ENCODE measurements at places on chromosomes 1 and 21.

DNA sequence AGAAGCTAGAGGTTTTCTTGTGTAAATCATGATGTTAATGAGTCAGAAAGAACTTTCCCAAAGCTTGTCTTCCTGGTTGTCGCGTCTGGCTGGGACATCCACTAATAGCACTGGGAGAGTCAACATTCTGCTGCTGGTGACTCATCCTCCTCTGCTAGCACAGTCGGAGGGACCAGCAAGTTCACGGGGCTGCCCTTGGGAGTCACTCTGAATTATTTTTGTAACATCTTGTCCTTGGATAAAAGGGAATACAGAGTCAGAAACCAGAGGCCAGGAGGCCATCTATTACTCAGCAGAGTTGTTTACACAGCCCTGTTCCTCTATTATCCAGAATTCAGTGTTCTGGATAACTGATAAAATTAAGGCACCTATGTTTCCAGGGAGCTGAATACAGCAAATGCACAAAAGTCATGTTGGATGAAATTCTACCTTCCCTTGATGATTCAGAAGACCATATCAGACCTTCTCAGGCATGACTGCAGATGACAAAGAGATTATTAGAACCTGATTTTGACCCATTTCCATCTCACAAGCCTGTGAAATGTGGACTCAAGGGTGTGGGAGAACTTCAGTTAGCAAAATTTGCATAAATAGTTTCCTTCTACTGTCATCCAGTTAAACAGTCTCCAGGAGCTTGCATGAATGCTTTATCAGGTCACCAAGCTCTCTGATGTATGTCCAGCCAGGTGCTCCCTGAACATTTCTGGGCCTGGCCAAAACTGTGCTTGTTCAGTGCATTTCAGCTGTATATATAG, 68.1 kb downstream of the JAK1 start:
- DNase-seq, result no peak

DNA sequence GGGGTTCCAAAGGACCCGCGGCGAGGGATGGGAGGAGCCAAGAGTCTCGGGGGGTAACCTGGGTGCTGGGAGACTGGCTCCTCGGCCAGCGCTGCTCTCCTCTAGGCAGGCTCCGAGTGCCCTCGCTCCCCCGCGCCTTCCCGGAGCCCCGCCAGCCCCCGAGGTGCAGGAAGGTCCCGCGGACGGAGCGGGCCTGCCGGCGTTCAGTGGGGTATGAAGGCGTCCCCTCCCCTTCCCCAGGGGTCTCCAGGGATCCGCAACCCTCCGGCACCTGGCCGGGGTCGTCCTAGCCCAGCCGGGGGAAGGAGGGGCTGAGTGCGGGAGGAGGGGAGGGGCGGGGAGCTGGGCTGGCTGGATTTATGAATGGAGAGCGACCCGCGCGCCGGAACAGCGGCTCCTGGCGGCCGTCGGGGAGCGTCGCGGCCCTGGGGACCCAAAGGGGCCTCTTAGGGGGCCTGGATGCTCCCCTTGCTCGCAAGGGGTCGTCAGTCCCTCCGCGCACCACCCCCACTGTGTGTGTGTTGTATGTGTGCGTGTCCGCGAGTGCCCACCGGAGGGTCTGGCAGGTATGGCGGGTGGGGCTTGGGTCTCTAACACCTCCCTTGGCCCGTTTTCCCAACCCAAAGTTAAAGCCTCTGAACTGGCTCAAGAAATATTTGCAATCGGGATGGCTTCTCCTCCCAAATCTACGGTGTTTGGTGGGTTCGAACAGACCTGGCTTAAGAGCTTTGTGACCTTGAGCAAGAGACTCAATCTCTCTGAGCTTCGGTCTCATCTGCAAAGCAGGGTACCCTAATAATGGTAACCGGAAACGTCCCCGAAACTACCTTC, 642 bp downstream of the HCRTR1 start:
- DNase-seq, result no peak

GRCh38 chr1:186679924-186680244, 339 bp downstream of the PTGS2 start:
- no peak for DNase-seq

GRCh38 chr1:39272027-39272797, 67.7 kb downstream of the MACF1 start:
- no peak for DNase-seq

DNA sequence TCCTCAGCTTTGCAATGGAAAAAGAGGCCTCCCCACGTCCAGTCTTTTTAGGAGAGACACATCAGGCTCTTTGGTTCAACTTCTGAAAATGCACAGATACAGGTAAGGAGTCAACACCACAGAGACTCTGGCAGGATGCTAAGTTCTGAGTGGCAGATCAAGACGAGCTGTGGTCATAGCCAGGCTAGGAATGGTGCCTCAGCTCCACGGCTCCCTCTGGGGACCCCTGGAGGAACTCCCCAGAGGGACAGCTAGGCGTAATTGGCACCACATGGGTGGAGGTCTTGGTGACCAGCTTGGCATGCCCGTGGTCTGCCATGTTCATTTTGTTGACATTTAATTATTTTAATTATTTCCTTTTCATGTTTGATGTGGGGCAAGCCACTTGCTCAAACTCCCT, 206.1 kb downstream of the KAZN start:
- DNase-seq, result no peak

- DNase-seq, result no peak
Observed at GRCh38 chr1:30101487-30102227, 621.7 kb downstream of the MATN1 start.

DNA sequence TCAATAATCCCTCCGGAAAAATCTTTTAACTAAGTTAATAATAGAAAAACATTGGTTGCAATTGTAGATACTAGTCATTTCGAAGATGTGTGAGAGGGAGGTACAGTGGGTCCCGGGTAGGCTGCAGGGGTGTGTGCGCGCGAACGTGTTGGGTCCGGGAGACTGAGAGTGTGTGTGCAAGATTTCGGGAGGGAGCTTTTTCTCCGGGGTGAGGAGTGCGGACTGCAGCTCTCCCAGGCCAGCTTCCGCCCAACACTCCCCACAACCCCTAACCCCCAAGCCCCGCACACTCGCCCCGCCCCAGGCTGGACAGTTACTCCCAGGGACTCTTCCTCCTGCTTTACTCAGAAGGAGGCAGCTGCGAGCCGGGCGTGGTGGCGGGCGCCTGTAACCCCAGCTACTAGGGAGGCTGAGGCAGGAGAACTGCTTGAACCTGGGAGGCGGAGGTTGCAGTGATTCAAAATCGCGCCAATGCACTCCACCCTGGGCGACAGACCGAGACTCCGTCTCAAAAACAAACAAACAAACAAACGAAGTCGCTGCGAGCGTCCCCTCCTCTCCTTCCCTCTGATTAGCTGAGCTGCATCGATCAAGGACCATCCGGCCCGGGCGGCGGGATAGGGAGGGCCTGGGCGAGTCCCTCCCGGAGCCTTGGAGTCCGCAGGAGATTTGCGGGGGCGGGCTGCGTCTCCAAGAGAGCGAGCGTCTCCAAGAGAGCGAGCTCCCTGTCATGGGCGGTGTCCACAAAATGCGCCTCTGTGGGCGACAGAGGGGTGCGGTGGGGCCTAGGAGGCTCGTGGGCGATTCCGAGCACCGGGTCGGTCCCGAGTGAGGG, 28.3 kb upstream of the PPM1J start:
- DNase-seq, result no peak

- DNase-seq, result no peak
Observed at GRCh38 chr1:4978660-4979390, 324.4 kb downstream of the AJAP1 start.

DNA sequence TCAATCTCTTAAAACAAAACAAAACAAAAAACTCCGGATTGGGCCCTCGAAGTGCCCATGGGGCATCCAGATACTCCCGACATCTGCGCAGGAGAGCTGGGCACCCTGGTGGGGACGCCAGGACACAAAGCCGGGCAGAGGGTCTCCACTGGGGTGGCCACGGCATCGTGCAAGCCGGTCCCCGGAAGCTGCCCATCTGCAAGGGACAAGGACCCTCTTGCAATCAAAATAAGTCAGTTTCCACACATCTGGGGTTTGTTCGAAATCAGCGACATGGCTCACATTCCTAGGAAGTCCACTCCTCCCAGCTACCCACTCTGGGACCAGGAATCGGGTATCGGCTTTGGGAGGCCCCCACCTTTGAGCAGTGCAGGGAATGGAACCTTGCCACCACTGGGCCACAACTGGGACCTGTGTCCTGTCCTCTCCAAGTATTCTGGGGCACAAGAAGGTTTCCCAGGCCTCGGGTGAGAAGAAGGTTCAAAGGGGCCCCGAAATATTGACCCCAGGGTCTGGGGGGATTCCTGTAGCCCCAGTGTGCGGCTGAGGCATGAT, 4.6 kb upstream of the PRDM16 start:
- DNase-seq, result no peak

DNA sequence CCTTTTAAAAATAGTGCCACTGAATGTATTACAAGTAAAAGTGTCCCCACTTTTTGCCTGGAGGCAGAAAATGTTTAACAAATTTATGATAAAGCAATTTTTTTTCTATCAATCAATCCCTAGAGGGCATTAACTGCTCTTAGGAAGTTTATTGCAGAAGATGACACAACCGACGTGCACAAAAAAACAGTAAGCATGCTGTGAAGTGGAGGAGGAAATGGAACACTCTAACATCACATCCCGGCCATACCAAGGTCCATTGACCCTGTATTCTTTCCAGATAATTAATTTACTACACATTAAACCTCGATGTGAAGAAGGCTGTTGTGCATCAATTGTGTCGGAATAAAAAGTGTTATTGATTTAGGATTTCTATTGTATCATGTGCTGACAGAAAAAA, 264.9 kb upstream of the NR5A2 start:
- DNase-seq, result no peak

- DNase-seq, result no peak
Observed at GRCh38 chr21:45286671-45287437, 841 bp downstream of the POFUT2 start.

- DNase-seq, result no peak
Observed at GRCh38 chr1:198691063-198691462, 52.2 kb downstream of the PTPRC start.

DNA sequence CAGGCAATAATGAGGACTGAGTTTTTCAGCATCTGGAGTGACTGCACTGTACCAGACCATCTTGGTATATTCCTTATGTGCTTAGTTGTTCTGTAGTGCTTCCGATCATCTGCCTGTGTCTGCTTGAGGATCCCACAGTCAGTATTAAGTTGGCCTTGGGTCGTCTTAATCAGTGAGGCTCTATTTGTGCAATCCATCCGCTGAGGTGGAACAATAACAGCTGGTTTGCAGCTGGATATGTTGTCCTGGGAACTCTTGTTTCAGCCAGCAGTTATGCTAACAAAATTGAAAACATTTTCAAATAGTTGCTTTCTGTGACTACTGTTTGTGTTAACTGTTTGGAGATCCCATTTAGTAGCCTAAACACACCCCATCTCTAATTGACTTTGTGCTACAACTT, 73.7 kb downstream of the LAMC1 start:
- no peak for DNase-seq

GRCh38 chr1:236502972-236503639, 20.7 kb upstream of the LGALS8 start:
- DNase-seq, result peak; percentile 23

DNA sequence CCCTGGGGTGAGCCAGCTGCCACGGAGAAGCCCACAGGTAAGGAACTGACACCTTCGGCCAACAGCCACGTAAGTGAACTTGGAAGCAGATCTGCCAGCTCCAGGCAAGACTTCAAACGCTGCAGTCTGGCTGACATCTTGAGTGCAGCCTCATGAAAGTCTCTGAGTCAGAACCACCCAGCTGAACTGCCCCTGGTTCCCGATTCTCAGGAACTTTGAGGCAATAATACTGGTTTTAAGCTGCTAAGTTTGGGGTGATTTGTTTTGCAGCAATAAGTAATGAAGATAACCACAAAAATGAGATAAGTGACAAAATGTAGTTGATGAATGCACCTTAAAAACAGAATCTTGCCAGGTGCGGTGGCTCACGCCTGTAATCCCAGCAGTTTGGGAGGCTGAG, 48.5 kb downstream of the MAP3K7CL start:
- DNase-seq, result no peak

GRCh38 chr1:1262071-1262470, 11.6 kb downstream of the UBE2J2 start:
- no peak for DNase-seq

GRCh38 chr1:180623579-180624347, 8.1 kb upstream of the XPR1 start:
- DNase-seq, result no peak

DNA sequence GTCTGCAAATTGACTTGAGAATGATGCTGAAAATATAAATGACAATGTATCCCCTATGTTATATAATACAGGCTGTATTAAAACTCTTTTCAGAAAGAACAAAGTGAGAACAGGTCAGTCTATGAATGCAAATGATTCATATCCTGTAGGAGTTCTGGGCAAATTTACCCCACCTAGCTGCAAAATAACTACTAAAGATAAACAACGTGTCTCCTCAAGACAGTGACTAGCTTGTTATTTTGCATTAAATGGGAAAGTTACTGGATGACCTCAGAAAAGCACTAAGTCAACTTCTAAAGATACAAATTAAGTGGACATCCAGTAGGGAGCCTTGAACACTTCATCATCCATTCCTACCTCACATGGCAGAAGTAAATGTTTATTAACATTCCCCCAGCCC, 11.1 kb downstream of the RNF19B start:
- DNase-seq, result no peak

DNA sequence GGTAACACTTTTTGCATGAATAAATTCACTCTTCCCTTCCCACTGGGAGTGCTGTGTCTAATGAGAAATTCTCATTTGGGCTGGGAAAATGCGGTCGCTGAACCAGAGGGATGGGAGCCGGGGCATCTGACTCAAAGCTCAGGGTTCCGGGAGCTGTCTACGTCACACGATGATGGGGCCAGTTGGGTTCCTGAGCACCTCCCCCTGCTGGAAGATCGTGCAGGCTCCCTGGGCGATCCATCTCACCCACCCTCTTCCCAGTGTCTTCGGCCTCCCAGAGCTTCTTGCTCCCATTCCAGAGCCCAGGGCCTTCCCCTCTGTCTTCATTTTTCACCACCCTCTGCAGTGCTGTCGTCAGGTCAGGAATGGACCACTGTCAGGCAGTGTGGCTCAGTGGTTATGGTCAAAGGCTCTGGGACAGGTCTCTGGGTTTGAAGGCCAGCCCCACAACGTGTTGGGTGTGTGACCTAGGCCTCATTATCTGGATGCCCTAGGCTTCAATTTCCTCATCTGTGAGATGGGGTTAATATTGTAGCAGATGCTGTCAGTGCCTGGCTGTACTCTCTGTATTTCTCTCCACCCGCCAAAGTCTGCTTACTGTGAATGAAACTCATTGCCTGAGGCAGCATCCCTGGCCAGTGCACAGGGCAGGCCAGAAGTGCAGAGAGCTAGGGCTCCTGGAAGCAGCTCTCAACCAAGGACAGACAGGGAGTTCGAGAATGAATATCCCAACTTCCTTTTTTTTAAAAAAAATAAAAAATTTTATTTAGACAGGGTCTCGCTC, 31.8 kb downstream of the IGSF21 start:
- DNase-seq, result no peak

GRCh38 chr1:29621826-29622435, 385.6 kb downstream of the PTPRU start:
- DNase-seq, result no peak

- no peak for DNase-seq
Observed at GRCh38 chr1:197744979-197745378, 30.3 kb downstream of the DENND1B start.

- DNase-seq, result no peak
Observed at GRCh38 chr1:158068918-158069317, 75.5 kb downstream of the KIRREL1 start.

GRCh38 chr1:204842892-204843291, 27.8 kb upstream of the NFASC start:
- no peak for DNase-seq
